Smooth muscle cell of the pulmonary artery (primary cell): ENCODE measurements at places on chromosomes 12 and 14. TPM values are rescaled to one million over a fixed set of nuclear protein-coding genes. Genes with fewer than 3 reads are reported as not detected.

LUM gene
- total RNA-seq = 115 and 562 TPM in 2 replicates

ZFHX2 gene
- 0.52 and 0.83 TPM in 2 replicates for total RNA-seq

USP5 gene
- total RNA-seq = 90.6 and 117 TPM in 2 replicates

ZNF891 gene
- 1.2 and 1.4 TPM in 2 replicates for total RNA-seq

HOTAIR gene
- not detected in 2 replicates for total RNA-seq

HOXC4 gene
- total RNA-seq = 0.79 and 1.2 TPM in 2 replicates

NFE2 gene
- 0.07 and 0.10 TPM in 2 replicates for total RNA-seq

CLEC1B gene
- total RNA-seq = not detected in 2 replicates

LMO3 gene
- 0.17 and 0.39 TPM in 2 replicates for total RNA-seq

PTPRO gene
- 1.9 and 2.2 TPM in 2 replicates for total RNA-seq

C12orf56 gene
- total RNA-seq = 0.20 and 0.40 TPM in 2 replicates

MIP gene
- total RNA-seq = 0.13 TPM in 1 of 2 replicates, not detected in the other

SLC5A8 gene
- total RNA-seq = not detected in 2 replicates

ADCY4 gene
- total RNA-seq = 3.3 and 4.9 TPM in 2 replicates

OR4E2 gene
- not detected in 2 replicates for total RNA-seq

OASL gene
- 0.03 and 0.26 TPM in 2 replicates for total RNA-seq

AQP2 gene
- total RNA-seq = 0.07 TPM in 1 of 2 replicates, not detected in the other

TMEM132C gene
- total RNA-seq = 0.07 TPM in 1 of 2 replicates, not detected in the other

TAS2R50 gene
- total RNA-seq = 2.9 and 6.5 TPM in 2 replicates

SERPINA9 gene
- total RNA-seq = not detected in 2 replicates

FGD4 gene
- 12.3 and 28.5 TPM in 2 replicates for total RNA-seq

CYP46A1 gene
- total RNA-seq = 0.33 and 0.43 TPM in 2 replicates

ARMH4 gene
- 9.1 and 9.6 TPM in 2 replicates for total RNA-seq

KERA gene
- total RNA-seq = not detected in 2 replicates

CD27 gene
- total RNA-seq = not detected in 2 replicates

TFCP2 gene
- 12.6 and 15.3 TPM in 2 replicates for total RNA-seq

CLEC6A gene
- not detected in 2 replicates for total RNA-seq

TPH2 gene
- not detected in 2 replicates for total RNA-seq

C12orf42 gene
- not detected in 2 replicates for total RNA-seq

OVCH1 gene
- total RNA-seq = 0.07 and 0.13 TPM in 2 replicates

SLC38A2 gene
- 532 and 767 TPM in 2 replicates for total RNA-seq

STON2 gene
- 0.85 and 0.89 TPM in 2 replicates for total RNA-seq

INF2 gene
- 82.4 and 103 TPM in 2 replicates for total RNA-seq

SIVA1 gene
- 35.9 and 47.0 TPM in 2 replicates for total RNA-seq

B4GALNT3 gene
- total RNA-seq = 0.13 and 0.36 TPM in 2 replicates

KRT83 gene
- not detected in 2 replicates for total RNA-seq

IQSEC3 gene
- total RNA-seq = 0.07 and 0.17 TPM in 2 replicates

STXBP6 gene
- 1.7 and 7.6 TPM in 2 replicates for total RNA-seq

GPX2 gene
- not detected in 2 replicates for total RNA-seq

FGF23 gene
- not detected in 2 replicates for total RNA-seq

TAS2R42 gene
- total RNA-seq = not detected in 2 replicates

SRGAP1 gene
- total RNA-seq = 17.6 and 18.4 TPM in 2 replicates

BAG5 gene
- total RNA-seq = 24.1 and 25.2 TPM in 2 replicates

RTL1 gene
- total RNA-seq = not detected in 2 replicates

SLC2A13 gene
- total RNA-seq = 23.6 and 41.8 TPM in 2 replicates

TGM1 gene
- 0.65 and 1.5 TPM in 2 replicates for total RNA-seq

KLHL33 gene
- total RNA-seq = 0.03 and 0.07 TPM in 2 replicates

DEGS2 gene
- 0.07 and 0.26 TPM in 2 replicates for total RNA-seq

ACSM4 gene
- total RNA-seq = not detected in 2 replicates

LBHD2 gene
- not detected in 2 replicates for total RNA-seq

FOXA1 gene
- not detected in 2 replicates for total RNA-seq

PSMC1 gene
- 92.2 and 93.3 TPM in 2 replicates for total RNA-seq

DPY19L2 gene
- 3.8 and 5.2 TPM in 2 replicates for total RNA-seq

PRR4 gene
- 0.73 and 1.2 TPM in 2 replicates for total RNA-seq

CHGA gene
- total RNA-seq = not detected in 2 replicates

CCDC85C gene
- total RNA-seq = 5.0 and 24.0 TPM in 2 replicates

BHLHE41 gene
- 5.3 and 6.1 TPM in 2 replicates for total RNA-seq

RPGRIP1 gene
- not detected in 2 replicates for total RNA-seq
